ENCODE measurements at places on chromosomes 5 and 9. TPM values are rescaled to one million over a fixed set of nuclear protein-coding genes. Genes with fewer than 3 reads are reported as not detected.

The PLPPR1 gene
- not detected for total RNA-seq

The PCDHB9 gene
- total RNA-seq = 0.17 TPM

The IRX2 gene
- 6.1 TPM for total RNA-seq

The CEL gene
- 0.60 TPM for total RNA-seq

The STK32A gene
- total RNA-seq = 3.0 TPM

The SPAAR gene
- total RNA-seq = not detected

The PAX5 gene
- not detected for total RNA-seq

The OMD gene
- total RNA-seq = not detected

The HSPB3 gene
- not detected for total RNA-seq

The HCN1 gene
- under 0.01 TPM for total RNA-seq

The GABRA1 gene
- not detected for total RNA-seq

The CCL21 gene
- total RNA-seq = not detected

The TAF11L6 gene
- total RNA-seq = not detected

The ANKRD31 gene
- 0.25 TPM for total RNA-seq
